Hindlimb muscle (tissue), 1 donor: ENCODE measurements at places on chromosomes 5 and 9.

GRCh38 chr5:9045946-9046345 is 499.9 kb downstream of the SEMA5A start:
- DNase-seq: no peak

DNA sequence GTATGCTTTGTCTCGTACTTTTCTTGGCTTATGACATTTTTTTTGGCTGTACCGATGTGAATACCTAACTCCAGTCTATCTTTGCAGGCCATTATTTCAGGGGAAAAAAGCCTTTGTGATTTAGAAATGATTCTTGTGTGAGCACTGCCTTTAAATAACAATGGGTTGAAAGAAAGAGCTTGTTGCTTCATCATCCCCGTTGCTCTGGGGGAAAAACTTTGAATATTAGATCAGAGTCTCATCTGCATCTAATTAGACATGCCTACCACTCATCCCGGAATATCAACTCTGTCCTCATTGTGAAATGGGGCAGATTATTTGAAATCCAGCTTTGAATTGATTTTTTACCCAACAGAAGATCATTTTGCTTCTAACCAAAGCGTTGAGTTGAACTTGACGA is 13.5 kb downstream of the CXCL14 start:
- no peak for DNase-seq

DNA sequence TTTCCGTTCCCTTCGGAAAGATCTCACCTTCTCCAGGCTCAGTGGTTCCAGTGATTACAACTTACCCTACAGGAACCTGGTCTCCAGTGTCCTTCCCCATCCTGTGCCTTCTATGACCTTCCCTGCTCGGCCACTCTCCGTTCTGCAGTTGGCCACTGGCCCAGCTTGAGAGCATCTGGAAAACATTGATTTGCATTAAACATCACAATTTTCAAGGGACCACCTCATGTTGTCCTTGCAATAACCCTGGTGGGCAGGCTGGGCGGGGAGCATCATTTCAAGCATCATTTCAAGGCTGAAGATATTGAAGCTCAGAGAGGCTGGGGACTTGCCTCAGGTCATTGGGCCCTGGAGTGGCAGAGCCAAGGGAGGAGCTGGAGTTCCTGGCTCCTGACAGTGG is 177.4 kb downstream of the SEC61B start:
- DNase-seq: no peak

- no peak for DNase-seq
These were observed 134.0 kb upstream of the MYO10 start for GRCh38 chr5:17069995-17070511.

DNA sequence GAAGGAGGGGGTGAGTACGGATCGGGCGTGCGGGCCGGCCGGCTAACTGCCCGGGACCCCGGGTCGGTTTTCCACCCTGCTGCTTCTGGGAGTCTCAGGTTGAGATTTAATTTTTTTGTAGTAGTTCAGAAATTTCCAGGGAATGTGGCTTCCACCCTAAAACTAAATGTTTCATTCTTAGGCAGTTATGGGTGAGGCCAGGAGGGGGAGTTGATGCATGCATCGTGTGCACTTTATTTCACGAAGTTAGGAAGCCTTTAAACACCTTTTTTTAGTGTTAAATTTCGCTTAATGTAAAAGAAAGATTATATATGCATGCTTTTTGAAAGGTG is 905 bp downstream of the CDK9 start:
- no peak for DNase-seq

GRCh38 chr5:64269164-64269563 is 103.5 kb downstream of the RNF180 start:
- no peak for DNase-seq
